Stimulated activated CD4-positive, alpha-beta T cell treated with anti-CD3 and anti-CD28 coated beads, Interleukin-1b, Interleukin-23, amount 100 ng/mL, for 1 hour (primary cell): ENCODE measurements at places on chromosomes 12 and 14.

DNA sequence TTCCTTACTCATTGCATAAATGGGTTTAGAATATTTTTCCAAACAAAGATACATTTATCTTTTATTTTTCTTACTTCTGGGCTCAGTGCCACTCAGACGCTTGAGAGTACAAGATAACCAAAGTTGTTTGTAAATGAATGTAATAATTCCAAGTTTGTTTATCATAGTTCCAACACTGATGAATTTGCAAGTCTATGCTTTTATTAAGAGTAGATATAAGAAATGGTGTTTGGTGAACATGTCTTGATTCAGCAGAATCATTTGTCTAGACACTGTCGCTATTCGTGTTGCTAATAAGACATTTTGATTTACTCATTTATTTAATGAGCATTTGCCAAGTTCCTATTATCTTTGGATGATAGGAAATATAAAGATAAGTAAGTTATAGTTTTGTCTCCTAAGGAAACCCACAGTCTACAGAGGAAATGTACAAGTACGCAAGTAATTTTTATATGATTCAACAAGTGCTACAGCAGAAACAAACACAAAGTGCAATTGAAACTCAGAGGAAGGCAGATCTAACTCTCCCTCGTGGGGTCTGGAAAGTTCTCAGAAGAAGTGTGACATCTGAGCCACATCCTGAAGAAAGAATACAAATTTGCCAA lies 132.8 kb upstream of the FSCB start:
- no peak for DNase-seq

GRCh38 chr12:129870796-129871195 lies 33.0 kb downstream of the TMEM132D start:
- no peak for DNase-seq

- DNase-seq = no peak
These were observed 198.3 kb upstream of the PDZRN4 start for GRCh38 chr12:40989785-40990184.

- no peak for DNase-seq
These were observed 86.4 kb downstream of the STAB2 start for GRCh38 chr12:103673487-103673886.

DNA sequence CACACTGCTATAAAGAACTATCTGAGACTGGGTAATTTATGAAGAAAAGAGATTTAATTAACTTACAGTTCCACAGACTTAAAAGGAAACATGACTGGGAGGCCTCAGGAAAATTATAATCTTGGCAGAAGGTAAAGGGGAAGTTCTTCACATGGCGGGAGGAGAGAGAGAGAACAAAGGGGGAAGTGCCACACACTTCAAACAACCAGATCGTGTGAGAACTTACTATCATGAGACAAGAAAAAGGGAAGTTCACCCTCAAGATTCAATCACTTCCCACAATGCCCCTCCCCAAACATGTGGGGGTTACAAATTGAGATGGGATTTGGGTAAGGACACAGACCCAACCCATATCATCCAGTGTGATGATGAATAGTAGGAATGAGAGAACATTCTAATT lies 366.5 kb downstream of the LRFN5 start:
- DNase-seq = no peak

DNA sequence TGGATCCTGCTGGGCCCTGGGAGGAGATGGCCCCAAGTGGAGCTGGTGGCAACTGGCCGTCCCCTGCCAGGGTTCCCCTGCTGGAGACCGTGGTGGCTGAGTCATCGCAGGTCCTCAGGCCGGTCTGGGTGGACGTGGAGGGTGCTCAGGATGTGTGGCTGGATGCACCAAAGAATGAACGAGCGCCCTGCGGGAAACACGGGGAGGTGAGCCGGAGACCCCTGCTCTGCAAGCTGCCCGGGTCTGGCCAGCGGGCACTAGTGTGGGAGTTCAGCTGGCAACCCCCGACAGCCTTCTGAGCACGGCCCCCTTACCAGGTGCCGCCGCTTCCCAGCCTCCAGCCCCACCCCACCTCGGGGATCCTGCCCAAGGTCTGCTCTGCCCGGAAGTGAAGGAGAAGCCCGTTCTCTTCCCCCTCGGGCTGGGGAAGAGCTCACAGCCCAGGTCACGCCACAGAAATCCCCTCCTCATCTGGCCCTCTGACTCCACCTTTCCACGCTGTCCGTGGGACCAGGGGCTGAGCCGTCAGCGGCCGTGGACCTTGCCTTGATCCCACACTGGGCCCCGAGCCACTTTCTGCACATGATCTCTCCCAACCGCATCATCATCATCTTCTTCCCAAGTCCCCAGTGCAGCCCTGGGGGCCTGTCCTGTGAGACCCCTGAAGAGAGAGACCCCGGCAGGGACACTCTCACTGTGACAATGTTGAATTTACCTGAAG lies 165.5 kb downstream of the KIF26A start:
- DNase-seq = no peak

- DNase-seq = no peak
These were observed 35.1 kb upstream of the BATF start for GRCh38 chr14:75487155-75487671.

- no peak for DNase-seq
These were observed 202.6 kb upstream of the AVPR1A start for GRCh38 chr12:63353559-63353958.

DNA sequence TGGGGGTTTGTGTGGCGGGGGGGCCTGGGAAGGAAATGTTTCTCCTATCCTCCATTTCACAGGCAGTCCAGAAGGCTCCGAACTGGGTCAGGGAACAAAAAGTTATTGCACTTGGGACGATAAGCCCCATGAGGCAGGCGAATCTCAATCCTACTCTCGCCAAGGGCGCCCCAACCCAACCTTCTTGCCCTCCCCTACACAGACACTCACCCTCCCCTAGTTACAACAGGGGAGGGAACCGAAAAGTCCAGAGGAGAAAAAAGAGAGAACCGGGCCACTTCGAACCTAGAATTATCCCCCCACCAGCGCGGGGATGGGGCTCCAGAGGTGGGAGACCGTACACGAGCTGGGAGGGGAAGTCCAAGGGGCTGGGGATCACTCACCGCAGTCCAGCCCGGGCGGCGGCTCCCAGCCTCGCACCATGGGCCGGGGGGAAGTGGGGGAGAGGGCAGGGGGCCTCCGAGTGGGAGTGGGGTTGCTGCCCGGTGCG lies 357 bp downstream of the HOMEZ start:
- no peak for DNase-seq

- no peak for DNase-seq
These were observed 13.1 kb downstream of the JDP2 start for GRCh38 chr14:75440733-75441477.

- no peak for DNase-seq
These were observed 2.1 kb downstream of the SLC6A12 start for GRCh38 chr12:211639-212414.

DNA sequence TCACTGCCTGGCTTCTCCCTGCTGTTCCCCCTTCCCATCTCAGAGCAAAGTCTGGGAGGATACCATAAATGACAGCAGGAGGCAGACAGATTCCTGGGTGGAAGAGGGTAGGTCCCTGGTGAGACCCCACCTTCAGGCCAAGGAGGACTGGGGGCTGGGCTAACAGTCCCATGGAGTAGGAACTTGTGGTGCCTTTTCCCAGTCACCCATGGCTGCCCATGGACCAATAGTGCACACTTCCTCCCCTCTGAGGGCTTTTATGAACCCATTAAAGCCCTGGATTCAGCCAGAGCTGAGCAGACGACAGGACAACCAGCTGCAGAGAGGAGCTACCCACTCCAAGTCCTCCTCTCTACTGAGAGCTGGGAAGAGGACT lies 36.6 kb upstream of the OR5AU1 start:
- DNase-seq = no peak

DNA sequence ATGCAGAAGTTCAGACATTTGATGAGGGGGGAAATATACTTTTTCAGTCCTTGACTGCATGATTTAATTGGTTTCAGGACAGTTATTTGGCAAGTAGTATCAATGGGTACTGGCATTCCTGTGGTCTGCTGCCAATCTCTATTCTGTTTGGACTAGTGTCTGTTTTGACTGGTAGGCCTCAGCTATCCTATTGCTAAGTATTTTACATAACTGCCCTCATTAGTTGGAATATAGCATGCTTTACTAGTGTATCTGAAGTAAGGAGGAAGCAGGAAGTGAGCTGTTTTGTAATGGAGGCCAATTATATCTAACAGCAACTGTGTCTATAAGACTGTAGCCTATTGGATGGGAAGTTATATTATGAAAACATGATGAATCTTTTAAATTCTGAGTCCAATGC lies 104.3 kb downstream of the FLRT2 start:
- no peak for DNase-seq

GRCh38 chr12:129840145-129840884 lies 63.5 kb downstream of the TMEM132D start:
- DNase-seq = no peak

DNA sequence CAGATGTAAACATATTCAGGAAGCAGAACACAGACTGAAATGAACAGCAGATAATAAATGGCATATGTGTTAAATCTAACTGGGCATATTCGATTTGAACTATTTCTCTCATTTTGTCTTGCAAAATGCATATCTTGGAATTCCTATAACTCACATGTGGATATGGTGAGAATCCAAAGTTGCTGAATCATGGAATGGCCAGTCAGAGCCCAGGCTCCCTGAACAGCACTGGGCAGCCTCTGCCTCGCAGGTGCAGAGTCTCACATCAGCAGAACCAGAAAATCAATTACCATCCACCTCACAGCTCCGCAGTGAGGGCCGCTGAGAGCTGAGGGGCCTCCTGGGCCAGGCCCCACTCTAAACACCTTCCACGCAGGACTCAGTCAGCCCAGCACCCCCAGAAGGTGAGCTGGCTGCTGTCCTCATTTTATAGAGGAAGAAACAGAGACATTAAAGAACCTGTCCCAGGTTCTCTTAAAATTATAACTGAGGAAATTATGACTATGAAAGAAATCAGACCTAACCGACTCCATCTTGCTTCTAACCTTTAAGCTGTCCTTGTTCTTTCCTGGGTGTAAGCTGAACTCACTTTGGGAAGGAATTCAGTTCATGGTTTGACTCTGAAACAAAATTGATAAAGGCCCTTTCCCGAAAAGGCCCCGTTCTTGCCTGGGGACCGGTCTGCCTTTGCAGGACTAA lies 269.1 kb upstream of the SFSWAP start:
- no peak for DNase-seq

DNA sequence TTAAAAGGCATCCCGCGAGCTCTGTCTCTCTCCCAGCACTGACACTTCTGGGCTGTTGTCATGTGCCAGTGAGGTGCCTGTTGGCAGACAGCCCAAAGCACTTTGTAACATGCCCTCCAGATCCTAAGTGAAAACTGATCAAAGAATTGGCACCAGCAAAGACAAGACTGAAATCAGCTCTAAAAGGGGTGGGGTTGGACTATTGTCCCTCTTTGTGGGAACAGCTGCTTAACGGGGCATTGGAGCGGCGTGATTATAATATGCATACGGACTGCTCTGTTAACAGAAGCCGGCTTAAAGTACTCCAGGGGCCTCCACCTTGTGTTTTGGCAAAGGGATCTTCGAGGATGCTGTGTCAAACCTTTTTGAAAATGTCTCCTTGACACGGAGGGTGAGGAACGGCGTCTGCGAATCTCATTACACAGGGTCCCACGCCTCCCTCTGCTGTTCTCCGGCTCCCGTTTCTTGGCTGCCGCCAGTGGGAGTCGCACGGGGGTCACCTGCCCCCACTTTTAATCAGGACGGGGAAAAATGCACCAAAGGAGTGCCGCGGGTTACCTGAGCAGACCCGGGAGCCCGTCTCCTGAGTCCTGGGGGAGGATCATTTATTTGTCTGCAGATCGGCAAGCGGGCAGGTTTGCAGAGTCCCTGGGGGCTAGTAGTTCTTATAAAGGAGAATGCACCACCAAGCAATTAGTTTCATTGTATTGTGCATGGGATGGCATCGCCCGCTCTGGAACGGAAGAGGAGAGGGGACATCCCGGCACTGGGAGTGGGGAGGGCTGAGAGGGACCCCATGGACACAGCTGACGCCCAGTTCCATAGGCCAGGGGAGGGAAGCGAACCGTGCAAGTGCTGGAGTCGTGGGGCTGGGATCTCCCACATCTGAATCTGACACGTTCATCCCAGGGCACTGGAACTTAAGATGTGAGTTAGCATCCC lies 44.3 kb downstream of the SPRING1 start:
- DNase-seq = no peak

DNA sequence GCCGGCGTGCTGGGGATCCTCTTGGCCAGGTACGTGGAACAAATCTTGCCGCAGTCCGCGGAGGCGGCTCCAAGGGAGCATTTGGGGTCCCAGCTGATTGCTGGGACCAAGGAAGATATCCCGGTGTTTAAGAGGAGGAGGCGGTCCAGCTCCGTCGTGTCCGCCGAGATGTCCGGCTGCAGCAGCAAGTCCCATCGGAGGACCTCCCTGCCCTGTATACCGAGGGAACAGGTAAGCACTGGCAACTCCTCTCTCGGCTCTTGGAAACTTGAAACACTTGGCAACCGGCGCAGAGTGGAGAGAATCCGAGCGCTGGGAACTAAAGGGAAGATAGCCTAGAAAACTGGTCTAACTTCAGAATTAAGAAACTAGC lies 1.7 kb downstream of the PDE3A start:
- DNase-seq = no peak

- DNase-seq = no peak
These were observed 122.0 kb downstream of the AACS start for GRCh38 chr12:125187148-125187745.

DNA sequence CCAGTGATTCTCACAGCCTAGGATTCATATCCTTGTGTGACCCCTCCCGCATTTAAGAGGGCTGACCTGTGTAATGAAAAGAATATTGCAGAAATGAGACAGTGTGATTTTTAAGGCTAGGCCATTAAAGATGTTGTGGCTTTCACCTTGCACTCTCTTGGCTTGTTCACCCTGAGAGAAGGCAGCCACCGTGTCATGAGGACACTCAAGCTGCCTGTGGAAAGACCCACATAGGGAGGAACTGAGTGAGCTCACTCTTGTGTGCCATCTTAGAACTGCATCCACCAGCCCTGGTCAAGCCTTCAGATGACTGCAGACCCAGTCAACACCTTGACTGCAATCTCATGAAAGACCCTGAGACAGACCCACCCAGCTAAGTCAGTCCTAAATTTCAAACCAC lies 46.3 kb upstream of the TMPO start:
- DNase-seq = no peak

DNA sequence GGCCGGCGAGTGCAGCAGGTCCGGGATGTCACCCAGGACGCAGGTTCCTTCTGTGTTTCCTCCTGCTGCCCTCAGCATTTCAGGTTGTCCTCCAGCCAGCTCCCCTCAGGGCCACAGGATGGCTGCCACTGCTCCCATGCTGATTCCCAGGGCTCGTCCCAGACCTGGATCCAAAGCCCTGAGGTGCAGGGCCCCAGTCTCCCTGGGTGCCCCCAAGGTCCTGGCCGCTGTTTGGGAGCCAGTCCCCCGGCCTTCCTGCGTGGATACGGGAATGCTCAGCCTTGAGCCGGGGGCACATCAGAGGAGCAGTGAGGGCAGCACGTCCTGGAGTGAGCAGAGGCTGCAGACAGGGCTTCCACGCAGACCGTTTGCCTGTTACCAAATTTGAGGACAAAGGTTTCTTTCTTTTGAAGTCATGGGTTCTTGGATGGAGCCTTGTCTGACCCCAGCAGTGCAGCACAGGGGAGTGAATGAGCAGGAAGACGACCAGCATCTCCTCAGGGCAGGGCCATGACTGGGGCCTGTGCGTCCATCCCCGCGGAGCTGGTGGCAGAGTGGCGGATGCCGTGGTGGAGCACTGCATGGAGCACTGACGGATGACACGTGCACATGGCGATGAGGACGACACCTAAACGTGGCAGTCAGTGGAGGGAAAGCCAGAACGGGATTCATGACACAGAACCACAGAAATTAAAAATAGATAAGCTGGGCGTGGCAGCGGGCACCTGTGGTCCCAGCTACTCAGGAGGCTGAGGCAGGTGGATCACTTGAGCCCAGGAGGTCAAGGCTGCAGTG lies 12.5 kb upstream of the CACNA2D4 start:
- DNase-seq = no peak

GRCh38 chr14:102840115-102840514 lies 62.9 kb downstream of the TRAF3 start:
- no peak for DNase-seq
